ENCODE measurements at places on chromosomes 4 and X. TPM values are rescaled to one million over a fixed set of nuclear protein-coding genes. Genes with fewer than 3 reads are reported as not detected.
A peak's percentile ranks its signal among the peaks of the same experiment; 100 is the strongest.

Gene MAEA
- total RNA-seq: 68.7 TPM

Gene F8A2
- total RNA-seq: not detected

Gene HGFAC
- total RNA-seq: 0.78 TPM

Gene PUDP
- total RNA-seq: 41.9 TPM

- DNase-seq: no peak
Measured at GRCh38 chrX:39527025-39527424, 570.7 kb downstream of the BCOR start.

GRCh38 chrX:49111791-49112190 is 11.7 kb downstream of the GPKOW start:
- no peak for DNase-seq

- no peak for DNase-seq
Measured at GRCh38 chr4:100641336-100641735, 123.5 kb upstream of the EMCN start.

DNA sequence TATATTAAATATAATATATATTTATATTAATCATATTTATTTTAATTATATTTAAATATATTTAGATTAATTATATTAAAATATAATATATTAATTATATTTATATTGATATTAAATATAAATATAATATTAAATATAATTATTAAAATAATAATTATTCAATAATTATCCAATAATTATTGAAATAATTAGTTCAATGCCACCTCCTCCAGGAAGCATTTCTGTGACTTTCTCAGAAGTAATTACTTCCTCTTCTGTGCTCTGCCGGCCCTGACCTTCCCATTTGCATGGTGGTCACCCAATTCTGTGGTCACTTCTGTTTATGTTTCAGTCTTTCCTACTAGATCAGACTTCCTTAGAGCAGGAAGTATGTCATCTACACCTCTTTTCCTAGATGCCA is 45.8 kb downstream of the EVC2 start:
- no peak for DNase-seq

- no peak for DNase-seq
Measured at GRCh38 chr4:152698089-152698499, 18.3 kb upstream of the TMEM154 start.

DNA sequence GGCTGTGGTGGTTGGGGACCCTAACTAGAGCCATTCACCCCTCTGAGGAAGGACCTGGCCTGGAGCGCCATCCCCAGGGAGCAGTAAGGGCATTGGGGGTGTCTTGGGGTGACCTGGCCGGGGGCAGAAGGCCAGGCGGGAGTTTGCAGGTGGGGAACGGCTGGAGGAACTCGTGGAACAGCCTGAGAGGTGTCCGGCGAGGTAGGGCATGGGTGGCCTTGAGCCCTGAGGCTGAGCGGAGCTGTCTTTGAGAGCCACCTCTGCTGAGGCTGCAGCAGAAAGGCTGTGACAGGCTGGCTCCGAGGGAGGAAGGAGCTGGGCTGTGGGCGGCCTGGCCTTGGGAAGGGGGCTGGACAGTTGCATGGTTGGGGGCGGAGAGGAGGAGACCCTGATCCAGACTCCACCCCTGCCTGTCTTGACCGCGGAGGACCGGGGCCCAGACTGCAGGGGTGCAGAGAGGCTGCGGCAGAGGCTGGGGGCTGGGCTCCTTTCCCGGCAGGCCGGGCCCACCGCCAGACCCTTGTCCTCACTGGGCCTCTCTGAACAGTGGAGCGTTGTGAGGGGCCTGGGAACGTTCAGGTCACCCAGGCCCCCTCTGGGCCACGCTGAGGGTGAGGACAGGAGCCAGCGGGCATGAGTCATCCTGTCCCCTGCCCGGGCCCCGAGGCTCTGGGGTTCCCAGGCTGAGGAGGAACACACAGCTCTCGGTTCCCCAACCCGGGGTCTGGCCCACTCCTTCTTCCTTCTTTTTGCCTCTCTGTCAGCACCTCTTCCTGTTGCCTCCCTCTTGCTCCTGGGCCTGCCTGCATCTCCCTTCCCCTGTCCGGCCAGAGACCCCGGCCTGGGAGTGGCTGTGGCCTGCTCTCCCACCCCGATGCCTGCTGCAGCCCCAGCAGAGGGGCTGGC is 8.1 kb downstream of the SH3BP2 start:
- peak; percentile 62 for DNase-seq

DNA sequence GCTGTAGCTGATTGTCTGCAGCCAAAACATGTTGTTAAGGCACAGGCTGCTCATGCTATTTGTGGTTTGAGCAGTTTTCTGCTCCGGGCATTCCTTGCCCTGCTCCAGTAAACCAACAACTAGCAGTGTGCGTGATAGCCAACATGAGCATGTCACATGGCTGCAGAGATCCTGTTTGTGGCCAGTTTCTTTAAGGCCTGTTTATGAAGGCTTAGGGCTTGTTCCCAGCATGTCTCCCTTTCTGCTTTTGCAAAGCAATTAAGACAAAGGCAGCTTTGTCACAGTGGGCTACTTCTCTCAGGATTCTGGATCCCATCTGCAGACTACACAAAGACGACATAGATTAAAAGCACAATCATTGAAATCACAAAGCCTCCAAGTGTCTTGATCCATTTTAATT is 160.5 kb downstream of the ZNF518B start:
- DNase-seq: no peak

- no peak for DNase-seq
Measured at GRCh38 chr4:15769202-15769601, 8.9 kb upstream of the CD38 start.

DNA sequence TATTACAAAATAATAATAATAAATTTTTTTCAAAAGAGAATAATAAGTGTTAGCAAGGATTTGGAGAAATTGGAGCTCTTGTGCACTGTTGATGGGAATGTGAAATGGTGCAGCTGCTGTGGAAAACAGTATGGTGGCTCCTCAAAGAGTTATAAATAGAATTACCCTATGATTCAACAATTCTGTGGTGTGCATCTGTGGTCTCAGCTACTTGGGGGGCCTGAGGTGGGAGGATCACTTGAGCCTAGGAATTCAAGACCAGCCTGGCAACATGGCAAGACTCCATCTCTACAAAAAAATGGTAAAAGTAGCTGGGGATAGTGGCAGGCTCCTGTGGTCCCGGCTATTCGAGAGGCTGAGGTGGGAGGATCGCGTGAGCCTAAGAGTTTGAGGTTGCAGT is 19.6 kb downstream of the MND1 start:
- DNase-seq: no peak

DNA sequence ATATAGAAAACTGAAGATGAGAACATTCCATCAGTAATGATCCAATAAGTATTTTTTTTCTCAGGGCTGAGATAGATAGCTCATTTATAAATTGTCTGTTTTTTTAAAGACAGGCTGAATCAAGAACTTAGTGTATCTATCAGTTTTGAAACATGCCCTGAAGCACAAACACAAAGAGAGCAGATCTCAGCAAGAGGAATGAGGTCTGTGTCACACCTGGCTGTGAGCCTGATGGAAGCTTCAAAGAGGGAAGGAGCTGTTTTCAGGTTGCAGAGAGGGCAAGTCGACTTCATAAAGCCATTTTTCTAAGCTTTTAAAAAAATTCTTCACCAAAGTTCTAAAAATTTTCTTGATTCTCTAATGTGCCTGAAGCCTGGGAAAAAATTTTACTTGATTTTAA is 434.9 kb downstream of the PDGFC start:
- no peak for DNase-seq

DNA sequence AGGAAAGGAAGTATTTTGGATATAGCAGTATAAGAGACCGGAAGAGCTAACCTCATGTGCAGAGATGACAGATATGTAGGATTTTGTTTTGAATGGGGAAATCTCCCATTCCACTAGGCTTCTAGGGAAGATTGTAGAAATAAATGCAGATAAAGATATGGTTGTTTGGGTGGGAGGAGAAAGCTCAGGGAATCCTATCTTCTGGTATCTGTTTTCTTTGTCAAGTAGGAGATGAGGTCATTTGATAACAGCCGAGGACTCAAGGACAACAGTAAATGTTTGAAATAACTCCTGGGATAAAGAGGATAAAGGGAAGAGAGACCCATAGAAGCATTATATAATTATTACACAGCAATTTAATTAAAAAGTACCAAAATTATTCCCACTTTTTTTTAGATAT is 24.7 kb upstream of the ZMAT1 start:
- no peak for DNase-seq

GRCh38 chr4:70559924-70560323 is 32.1 kb upstream of the AMBN start:
- no peak for DNase-seq

- DNase-seq: no peak
Measured at GRCh38 chr4:20264688-20265087, 13.0 kb downstream of the SLIT2 start.

DNA sequence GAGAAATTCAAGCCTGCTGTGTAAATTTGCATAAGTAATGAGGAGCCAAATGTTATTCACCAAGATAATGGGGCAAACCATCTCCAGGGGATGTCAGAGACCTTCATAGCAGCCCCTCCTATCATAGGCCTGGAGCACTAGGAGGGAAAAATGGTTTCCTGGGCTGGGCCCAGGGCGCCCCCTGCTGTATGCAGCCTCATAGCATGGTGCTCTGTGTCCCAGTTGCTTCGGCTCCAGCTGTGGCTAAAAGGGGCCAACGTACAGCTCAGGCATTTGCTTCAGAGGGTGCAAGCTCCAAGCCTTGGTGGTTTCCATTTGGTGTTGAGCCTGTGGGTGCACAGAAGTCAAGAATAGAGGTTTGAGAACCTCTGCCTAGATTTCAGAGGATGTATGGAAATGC is 859.3 kb downstream of the RPA4 start:
- peak; percentile 7 for DNase-seq

GRCh38 chr4:85486425-85487086 is 11.6 kb downstream of the ARHGAP24 start:
- DNase-seq: no peak

Data from body of pancreas (tissue), 4 donors.